ENCODE measurements at places on chromosomes 16 and 17. TPM values are rescaled to one million over a fixed set of nuclear protein-coding genes. Genes with fewer than 3 reads are reported as not detected.

DNA sequence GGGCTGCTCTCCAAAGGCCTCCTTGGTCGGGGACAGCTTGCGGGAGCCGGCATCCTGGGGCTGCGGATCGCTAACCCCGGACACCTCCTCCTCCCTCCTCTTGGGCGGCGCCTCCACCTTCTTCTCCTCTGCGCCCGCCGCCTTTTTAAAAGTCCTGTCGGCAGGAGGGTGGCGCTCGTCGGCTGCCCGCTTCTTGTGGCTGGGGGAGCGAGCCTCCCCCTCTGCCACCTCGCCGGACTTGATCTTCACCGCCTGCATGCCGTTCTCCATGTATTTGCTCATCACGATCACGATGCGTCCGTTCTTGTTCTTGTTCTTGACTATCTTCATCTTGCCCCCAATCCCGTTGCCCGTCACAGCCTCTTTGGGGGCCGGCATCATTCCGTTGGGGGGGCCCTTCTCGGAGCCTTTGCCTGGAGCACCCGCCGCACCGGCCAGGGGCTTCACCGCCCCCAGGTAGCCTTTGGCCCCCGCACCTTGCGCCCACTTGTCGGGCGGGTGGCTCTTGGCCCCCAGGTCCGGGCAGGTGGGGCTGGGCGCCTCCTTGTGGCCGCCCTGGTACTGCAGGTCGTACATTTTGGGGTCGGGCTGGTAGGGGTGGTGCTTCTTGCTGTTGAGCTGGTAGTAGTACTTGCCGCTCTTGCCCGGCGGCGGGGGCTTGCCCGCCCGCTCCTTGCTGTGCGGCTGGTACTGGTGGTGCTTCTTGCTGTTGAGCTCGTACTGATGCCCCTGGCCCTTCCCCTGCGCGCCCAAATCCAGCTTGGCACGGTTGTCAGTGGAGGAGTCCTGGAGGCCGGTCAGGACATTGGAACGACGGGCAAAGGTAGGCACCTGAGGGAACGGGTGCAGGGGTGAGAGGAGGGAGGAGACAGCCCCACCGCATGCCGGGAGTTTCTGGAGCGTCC lies 4.4 kb downstream of the CBX4 start:
- DNase-seq, result no peak

- no peak for DNase-seq
These were observed 27.1 kb downstream of the GINS3 start for GRCh38 chr16:58419241-58419990.

GRCh38 chr17:36640346-36640745 lies 39.0 kb downstream of the MRM1 start:
- DNase-seq, result no peak

DNA sequence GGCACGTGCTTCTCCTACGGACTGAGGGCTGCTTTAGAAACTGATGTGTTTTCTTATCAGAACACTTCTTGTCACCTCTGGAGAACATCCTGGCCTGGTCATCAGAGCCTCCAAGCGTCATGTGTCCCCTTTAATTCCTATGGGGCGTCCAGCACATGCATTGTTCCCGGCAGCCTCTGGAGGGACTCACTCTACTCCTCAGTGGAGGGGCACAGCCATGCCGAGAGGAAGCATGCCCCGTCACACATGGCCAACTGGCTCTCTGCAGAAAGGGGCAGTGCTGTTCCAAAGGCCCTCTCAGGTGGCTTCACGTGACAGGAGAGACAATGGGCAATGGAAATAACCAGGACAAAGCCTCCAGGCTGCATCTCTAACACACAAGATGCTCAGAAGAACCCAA lies 31.8 kb downstream of the CDRT15L2 start:
- no peak for DNase-seq

TNK1 gene
- total RNA-seq, result 4.4 TPM

DNA sequence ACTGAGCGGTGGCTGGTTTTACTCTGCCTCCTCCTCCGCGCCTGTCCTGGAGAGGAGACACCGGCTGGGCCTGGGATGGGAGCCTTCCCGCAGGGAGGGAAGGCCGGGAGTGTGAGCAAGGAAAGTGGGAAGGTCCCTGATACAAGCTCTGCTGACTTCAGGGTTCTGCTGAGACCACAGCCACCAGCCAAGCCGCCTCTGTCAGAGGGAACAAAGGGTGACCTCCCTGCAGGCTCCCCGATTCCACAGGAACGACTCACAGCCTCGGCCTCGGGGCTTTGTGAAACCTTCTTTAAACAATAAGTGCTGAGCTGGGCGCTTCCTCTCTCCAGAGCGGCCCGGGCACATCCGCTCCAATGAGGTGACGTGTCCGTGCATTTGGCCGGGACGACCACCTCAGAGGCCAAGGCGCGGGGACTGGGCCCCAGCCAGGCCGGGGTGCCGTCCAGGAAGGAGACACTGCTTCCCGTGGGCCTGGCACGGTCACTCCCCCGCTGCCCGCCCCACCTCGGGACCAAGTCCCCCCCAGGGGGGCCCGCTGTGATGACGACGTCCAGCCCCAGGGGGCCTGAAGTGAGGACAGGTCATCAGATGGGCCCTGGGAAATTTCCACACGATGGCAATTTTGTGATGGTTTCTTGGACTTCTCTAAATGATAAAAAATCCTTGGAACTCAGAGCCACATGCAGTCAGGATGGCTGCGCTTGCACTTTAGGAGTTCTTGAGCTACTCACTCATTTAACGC lies 11.8 kb upstream of the CIBAR2 start:
- no peak for DNase-seq

DNA sequence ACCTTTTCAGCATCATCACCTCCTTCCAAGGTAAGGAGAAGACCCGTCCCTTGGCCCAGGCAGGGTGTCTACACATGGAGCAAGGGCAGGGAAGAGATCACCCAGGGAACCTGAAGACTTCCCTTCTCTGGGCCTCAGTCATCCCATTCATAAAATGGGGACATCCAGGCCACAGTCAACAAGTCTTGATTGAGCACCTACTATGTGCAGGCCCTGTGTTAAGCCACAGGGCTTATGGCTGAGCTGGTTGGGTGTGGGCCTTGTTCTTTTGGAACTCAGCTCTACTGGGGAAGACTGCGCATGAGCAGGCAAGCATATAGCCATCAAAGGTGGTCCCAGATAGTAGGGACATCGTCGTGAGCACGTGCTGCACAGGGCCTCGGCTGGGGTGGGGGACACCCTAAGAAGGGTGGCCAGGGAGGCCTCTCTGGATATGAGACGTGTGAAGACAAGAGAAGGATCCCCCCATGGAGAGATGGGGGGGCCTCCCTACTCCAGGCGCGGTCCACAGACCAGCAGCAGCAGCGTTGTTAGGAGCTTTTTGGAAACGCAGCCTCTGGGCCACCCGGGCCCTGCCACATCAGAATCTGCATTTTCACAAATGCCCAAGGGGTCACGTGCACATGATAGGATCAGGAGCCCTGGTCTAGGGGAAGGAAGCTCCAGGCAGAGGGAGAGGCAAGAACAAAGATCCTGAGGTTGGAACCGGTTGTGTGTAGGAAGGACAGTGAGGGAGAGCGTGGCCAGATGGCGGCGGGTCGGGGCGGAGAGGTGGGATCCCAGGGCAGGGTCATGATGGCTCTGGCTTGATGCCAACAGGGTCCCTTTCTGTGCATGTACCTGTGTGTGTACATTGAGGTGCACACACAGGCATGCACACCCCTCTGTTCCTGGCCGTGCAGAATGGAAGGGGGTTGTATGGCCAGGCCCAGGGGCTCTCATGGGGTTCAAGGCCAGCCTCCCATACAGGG lies 5.9 kb upstream of the ADGRG3 start:
- no peak for DNase-seq

- DNase-seq, result no peak
These were observed 758.4 kb downstream of the CDH8 start for GRCh38 chr16:61277849-61278248.

Data from esophagus muscularis mucosa (tissue), 4 donors.